SJCRH30 (cell line): ENCODE measurements at places on chromosomes 1 and 21. TPM values are rescaled to one million over a fixed set of nuclear protein-coding genes. Genes with fewer than 3 reads are reported as not detected.

Gene LCE2B
- not detected in 2 replicates for total RNA-seq

GRCh38 chr1:218591966-218592365 is 246.8 kb downstream of the TGFB2 start:
- no peak for DNase-seq

DNA sequence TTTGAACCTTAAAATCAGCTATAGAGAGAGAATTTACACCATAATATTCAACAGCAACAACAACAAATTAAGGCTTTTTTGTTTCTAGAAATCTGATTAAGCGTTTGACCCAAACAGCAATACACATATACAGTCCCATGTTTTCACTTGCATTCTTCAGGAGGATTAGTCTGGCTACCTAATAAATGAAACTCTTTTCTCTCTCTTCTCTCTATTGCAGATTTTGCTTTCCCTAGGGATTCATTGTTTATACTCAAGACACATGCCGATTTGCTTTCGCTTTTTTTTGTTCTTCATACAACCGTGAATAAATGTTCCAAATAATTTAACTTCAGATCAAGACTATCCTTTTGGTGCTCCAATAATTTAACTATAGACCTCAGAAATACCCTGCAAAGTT is 162.4 kb upstream of the PTBP2 start:
- DNase-seq = no peak

- DNase-seq = peak; percentile 59
Observed at GRCh38 chr1:22077728-22078127, 25.2 kb downstream of the CDC42 start.

- DNase-seq = no peak
Observed at GRCh38 chr1:232380131-232380530, 249.8 kb downstream of the SIPA1L2 start.

Gene RXFP4
- 0.08 TPM in 1 of 2 replicates, not detected in the other for total RNA-seq

Gene EXTL1
- 32.7 and 38.7 TPM in 2 replicates for total RNA-seq

- DNase-seq = no peak
Observed at GRCh38 chr1:154707901-154708463, 100.0 kb upstream of the ADAR start.

DNA sequence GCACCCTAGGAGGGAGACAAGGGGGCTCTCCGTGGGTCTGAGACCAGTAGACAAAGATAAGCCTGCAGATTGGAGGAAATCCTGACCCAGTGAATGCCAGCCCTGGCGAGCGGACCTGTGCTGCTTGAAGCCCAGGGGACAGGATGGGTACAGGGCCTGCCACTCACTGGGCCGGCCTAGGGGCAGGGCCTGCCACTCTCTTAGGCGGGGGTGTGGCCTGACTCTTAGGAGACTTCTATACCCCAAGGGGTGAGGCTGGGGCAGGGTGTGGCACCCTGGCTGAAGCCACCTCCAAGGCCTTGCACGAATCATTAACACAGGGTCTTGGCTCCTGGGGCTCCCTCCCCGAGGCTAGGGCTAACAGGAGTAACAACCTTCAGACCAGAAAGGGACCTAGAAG is 30.7 kb downstream of the TRIM62 start:
- DNase-seq = no peak
